ENCODE measurements at places on chromosomes 5 and 9. TPM values are rescaled to one million over a fixed set of nuclear protein-coding genes. Genes with fewer than 3 reads are reported as not detected.

DNA sequence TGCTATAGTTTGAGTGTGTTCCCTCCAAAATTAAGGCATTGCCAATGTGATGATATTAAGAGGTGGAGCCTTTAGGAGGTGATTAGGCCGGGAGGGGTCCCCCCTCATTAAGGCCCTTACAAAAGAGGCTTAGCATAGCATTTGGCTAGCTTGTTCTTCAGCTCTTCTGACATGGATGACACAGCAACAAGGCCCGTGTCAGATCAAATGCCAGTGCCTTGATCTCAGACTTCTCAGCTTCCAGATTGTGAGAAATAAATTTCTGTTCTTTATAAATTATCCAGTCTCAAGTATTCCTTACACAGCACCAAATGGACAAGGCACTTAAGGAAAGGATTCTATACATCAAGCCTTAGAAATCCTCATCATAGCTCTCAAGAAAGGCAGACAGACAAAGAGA, 31.8 kb downstream of the SLC38A9 start:
- no peak for DNase-seq
- H3K4me1 ChIP-seq = no peaks in the 10 kb centered on the region
- H3K27me3 ChIP-seq = no peaks in the 10 kb centered on the region

ARHGEF37 gene
- total RNA-seq = not detected

PTGES gene
- total RNA-seq = 0.38 TPM

TMEFF1 gene
- not detected for total RNA-seq

PCDHA5 gene
- total RNA-seq = not detected

KCNMB1 gene
- total RNA-seq = 0.06 TPM

DNA sequence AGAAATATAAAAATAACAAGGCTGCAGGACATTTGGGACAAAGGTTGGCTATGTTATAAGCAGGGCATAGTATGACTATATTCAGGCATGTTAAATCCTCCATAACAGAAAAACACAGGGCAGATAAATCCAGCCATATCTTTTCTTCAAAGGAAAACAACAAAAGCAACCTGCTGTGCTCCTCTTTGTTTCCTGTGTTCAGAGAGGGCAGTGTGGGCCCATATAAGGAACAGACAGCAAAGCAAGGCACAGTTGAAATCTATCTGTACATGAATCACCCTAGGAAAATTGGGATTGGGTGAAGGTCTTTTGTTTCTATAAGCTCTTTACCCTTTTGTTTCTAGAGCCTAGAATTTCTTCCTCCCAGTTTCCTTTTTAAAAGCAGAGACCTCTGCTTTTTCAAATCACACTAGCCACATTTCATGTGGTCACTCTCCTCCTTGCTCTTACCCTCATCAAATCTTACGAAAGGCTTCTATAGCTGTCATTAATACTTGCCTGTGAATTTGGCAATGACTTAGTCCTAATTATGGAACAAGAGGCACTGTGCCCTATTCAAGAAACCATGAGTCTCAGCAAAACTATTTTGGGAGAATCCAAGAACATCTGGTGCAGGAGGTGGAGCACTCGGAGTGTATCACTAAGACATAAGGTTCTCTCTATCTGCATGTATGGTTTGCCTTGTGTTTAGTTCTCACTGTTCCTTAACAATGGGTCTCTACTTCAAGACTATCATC, 1.8 kb downstream of the GZMA start:
- H3K4me1 ChIP-seq = peaks cover 45% of the 10 kb centered on the region
- H3K27me3 ChIP-seq = no peaks in the 10 kb centered on the region
- H3K4me3 ChIP-seq = peak overlapping the region; percentile 59
- peak; percentile 29 for DNase-seq
- no peak overlapping the region for H3K27ac ChIP-seq

GRCh38 chr5:26487553-26487952, 550.8 kb downstream of the CDH9 start:
- no peak for DNase-seq
- H3K27me3 ChIP-seq = no peaks in the 10 kb centered on the region
- no peaks in the 10 kb centered on the region for H3K4me1 ChIP-seq
- H3K4me3 ChIP-seq = no peak overlapping the region

GRCh38 chr5:60349891-60350415, 350.0 kb downstream of the DEPDC1B start:
- H3K27ac ChIP-seq = no peak overlapping the region
- DNase-seq = no peak
- H3K4me1 ChIP-seq = no peaks in the 10 kb centered on the region
- no peaks in the 10 kb centered on the region for H3K36me3 ChIP-seq

- H3K4me3 ChIP-seq = no peak overlapping the region
- H3K27me3 ChIP-seq = no peaks in the 10 kb centered on the region
- H3K4me1 ChIP-seq = no peaks in the 10 kb centered on the region
Observed at GRCh38 chr5:98997000-98997399, 68.2 kb upstream of the CHD1 start.

FSTL4 gene
- total RNA-seq = not detected

GRCh38 chr9:2913026-2913425, 69.1 kb upstream of the PUM3 start:
- H3K4me3 ChIP-seq = no peak overlapping the region
- no peaks in the 10 kb centered on the region for H3K27me3 ChIP-seq
- no peak for DNase-seq
- H3K27ac ChIP-seq = no peak overlapping the region
- H3K4me1 ChIP-seq = no peaks in the 10 kb centered on the region
- H3K36me3 ChIP-seq = no peaks in the 10 kb centered on the region

RETREG1 gene
- 68.9 TPM for total RNA-seq

- no peak within 1 kb of the TSS for H3K4me3 ChIP-seq
- peak; percentile 1 for DNase-seq
- no peak within 1 kb of the TSS for H3K27ac ChIP-seq
- H3K36me3 ChIP-seq = no peaks in the 10 kb centered on the region
- H3K27me3 ChIP-seq = peaks cover 18% of the 10 kb centered on the region
Observed at GRCh38 chr9:83538172-83538889, at the start of gene FRMD3. FRMD3 (minus strand) TSS chr9:83538401; CDS start chr9:83538231, 170 bp downstream.

SNX2 gene
- 46.5 TPM for total RNA-seq

Data from CD4-positive, alpha-beta T cell (primary cell).